Smooth muscle cell of trachea (primary cell): ENCODE measurements at places on chromosomes 5 and 9. TPM values are rescaled to one million over a fixed set of nuclear protein-coding genes. Genes with fewer than 3 reads are reported as not detected.

The PCDHA3 gene
- total RNA-seq: 0.15 and 0.17 TPM in 2 replicates

The IRX1 gene
- not detected in 2 replicates for total RNA-seq

The OR2V1 gene
- not detected in 2 replicates for total RNA-seq

The IL13 gene
- not detected in 2 replicates for total RNA-seq

The TEK gene
- 6.4 and 9.3 TPM in 2 replicates for total RNA-seq

The TOR4A gene
- total RNA-seq: 25.5 and 28.9 TPM in 2 replicates

The CATSPER3 gene
- total RNA-seq: 0.17 TPM in 1 of 2 replicates, not detected in the other

The FBP1 gene
- not detected in 2 replicates for total RNA-seq

The GFI1B gene
- total RNA-seq: 0.17 TPM in 1 of 2 replicates, not detected in the other

The UGCG gene
- 39.6 and 74.6 TPM in 2 replicates for total RNA-seq

The CEL gene
- total RNA-seq: under 0.01 and 0.66 TPM in 2 replicates

The BTNL3 gene
- not detected in 2 replicates for total RNA-seq

The FAM200C gene
- total RNA-seq: 4.5 and 6.0 TPM in 2 replicates

The BTNL8 gene
- not detected in 2 replicates for total RNA-seq

The ZDHHC11 gene
- 0.87 and 2.8 TPM in 2 replicates for total RNA-seq

The COL15A1 gene
- total RNA-seq: 12.6 and 15.1 TPM in 2 replicates

The NEURL1B gene
- 2.6 and 4.9 TPM in 2 replicates for total RNA-seq

The REEP2 gene
- 8.4 and 25.1 TPM in 2 replicates for total RNA-seq

The CRB2 gene
- not detected in 2 replicates for total RNA-seq

The SMIM33 gene
- not detected in 2 replicates for total RNA-seq

The KLF9 gene
- 30.8 and 31.3 TPM in 2 replicates for total RNA-seq

The C1QTNF2 gene
- 1.2 and 3.2 TPM in 2 replicates for total RNA-seq

The NTNG2 gene
- total RNA-seq: 2.0 and 4.8 TPM in 2 replicates

The MOB3B gene
- total RNA-seq: 0.15 and 0.17 TPM in 2 replicates

The FGF1 gene
- total RNA-seq: 2.6 and 5.1 TPM in 2 replicates

The CCDC183 gene
- total RNA-seq: 0.15 and 0.33 TPM in 2 replicates

The CYSRT1 gene
- 0.44 and 1.7 TPM in 2 replicates for total RNA-seq

The TRIM23 gene
- 25.0 and 34.4 TPM in 2 replicates for total RNA-seq

The FGD3 gene
- not detected in 2 replicates for total RNA-seq

The IL5 gene
- total RNA-seq: not detected in 2 replicates

The SPINK6 gene
- not detected in 2 replicates for total RNA-seq

The SVEP1 gene
- 30.8 and 150 TPM in 2 replicates for total RNA-seq

The TLX3 gene
- not detected in 2 replicates for total RNA-seq
